ENCODE measurements at places on chromosomes 2 and 18.

- DNase-seq: no peak
Measured at GRCh38 chr2:163563336-163563735, 172.5 kb downstream of the FIGN start.

GRCh38 chr18:22176420-22177326 is 7.3 kb downstream of the GATA6 start:
- no peak for DNase-seq

DNA sequence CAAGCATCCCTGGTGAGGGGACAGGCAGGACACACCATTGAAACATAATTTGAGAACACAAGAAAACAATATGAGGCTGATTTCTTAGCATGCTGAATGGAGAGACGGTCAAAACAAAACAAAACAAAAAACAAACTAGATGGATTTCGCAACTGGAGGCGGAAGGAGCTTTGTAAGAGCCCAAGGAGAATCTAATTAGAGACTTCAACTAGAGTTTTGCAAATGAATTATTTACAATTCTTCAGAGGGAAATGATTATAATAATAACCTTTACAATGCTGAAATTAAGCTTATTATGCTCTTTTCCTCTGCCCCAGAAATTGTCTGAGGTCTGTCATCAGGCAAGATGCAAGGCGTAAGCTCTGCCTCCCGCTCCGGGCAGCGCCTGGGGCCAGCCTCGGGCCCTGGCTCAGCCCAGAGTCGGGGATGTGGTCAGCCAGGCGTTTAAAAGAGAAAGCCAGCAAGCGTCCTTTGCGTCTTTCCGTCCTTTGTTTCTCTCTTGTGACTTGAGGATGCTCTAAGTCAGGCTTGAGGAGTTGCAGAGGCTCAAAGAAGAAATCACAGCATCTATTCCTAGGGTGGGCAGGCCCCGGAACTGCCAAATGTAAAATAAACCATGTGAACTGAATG is 139.6 kb downstream of the TWIST2 start:
- DNase-seq: no peak

GRCh38 chr18:55781481-55781957 is 193.5 kb upstream of the TCF4 start:
- DNase-seq: peak; percentile 10

GRCh38 chr2:16046649-16047048 is 106.3 kb downstream of the MYCN start:
- DNase-seq: no peak

GRCh38 chr18:58454406-58455061 is 174.4 kb downstream of the ALPK2 start:
- no peak for DNase-seq

DNA sequence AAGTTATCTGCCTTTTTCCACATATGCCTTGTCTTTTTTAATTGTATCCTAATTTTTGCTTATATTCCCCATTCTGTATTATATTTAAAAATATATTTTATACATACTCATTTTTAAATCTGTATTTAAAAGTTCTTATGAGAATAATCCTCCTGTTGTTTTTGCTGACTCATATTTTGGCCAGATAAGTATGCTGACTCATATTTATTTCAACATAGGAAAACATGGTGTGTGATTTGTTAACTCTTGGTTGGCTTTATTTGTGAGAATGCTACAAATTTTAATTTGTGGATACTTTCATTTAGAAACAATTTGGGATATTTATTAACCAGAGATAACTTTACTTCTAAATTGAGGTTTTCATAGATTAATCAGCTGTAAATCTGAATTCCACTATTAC is 587.7 kb downstream of the CPS1 start:
- no peak for DNase-seq

GRCh38 chr2:36369716-36370115 is 14.1 kb downstream of the CRIM1 start:
- no peak for DNase-seq

DNA sequence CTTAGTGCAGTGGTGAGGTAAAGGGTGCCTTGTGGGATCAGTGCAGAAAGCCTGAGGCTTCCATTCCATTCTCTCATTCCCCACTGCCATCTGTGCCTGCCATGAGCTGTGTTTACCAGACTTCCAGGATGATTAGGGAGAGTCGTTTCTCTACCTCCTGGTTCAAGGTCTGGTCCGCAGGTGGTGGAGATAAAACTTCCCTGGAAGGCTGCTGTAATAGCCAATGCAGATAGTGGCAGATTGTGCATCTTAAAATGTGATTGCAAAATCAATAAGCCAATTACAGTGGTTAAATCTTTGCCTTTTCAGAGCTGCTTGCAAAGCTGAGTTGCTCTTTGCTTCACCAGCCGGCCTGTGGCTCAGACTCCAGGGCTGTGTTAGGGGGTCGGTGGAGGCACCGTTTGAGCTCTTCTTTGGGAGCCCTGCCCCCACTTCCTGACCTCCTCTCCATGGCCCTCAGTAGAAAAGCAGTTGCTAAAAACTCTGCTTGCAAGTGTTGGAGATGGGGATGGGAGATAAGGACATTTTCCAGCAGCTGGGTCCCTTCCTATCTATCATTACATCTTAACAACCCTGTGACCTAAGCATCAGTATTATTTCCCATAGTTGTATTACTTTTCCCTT is 95.2 kb upstream of the HS6ST1 start:
- peak; percentile 77 for DNase-seq

DNA sequence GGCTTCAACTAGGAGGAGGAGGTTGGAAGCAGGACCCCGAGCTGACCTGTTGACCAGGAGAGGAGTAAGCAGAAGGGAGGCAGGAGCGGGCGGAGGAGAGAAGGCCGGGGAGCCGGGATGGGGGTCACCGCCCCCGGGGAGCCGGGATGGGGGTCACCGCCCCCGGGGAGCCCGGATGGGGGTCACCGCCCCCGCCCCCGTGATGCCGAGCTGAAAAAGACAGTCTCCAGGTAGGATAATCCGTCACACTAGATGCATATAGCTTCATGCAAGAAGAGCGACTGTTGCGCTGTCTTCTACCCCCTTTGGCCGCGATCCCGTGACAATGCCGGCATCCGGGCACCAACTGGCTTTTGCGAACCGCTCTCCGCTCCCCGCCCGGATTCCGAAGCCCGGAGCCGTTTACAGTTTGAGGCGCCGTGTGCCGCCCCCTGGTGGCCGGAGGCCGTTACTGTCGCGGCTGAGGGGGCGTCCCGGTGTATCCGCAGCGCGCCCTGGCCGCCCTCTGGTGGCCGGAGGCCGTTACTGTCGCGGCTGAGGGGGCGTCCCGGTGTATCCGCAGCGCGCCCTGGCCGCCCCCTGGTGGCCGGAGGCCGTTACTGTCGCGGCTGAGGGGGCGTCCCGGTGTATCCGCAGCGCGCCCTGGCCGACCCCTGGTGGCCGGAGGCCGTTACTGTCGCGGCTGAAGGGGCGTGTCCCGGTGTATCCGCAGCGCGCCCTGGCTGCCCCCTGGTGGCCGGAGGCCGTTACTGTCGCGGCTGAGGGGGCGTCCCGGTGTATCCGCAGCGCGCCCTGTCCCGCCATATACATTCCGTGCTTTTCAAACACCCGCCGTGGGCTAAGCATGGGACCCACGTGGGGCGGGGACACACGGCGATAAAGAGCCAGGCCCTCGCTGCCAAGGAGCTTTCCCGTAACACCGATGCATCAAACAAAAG is 89.6 kb downstream of the ACTR3 start:
- DNase-seq: peak; percentile 14

DNA sequence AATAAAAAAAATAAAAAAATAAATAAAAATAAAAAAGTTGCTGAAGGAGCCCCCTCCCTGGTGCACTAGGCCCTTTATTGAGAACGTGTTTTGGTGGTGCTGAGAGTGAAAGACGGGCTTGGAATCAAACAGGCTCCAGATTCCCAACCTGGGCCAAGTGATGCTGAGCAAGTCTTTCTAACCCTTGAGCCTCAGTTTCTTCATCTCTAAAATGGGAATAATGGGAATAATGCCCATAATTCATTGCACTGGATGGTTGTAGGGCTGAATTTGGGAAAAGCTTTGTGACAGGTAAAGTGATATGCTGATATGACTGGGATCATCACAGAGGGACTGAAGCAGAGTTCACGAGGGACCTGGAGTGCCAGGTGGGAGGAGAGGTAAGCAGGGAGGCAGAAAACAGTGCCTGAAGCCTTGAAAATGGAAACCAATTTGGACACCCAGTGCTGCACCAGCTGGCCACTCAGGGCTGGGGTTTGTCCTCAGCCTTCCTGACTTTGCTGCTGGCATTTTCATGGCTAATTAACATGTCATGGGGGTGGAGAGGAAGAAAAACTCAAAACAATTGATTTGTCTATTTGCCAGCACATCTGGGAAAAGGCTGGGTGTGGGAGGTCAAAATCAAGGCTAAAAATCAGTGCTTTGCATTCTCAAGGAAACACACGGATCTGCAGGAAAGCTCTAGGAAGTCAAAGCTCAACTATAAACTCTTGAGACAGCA is 241.3 kb downstream of the LOXHD1 start:
- no peak for DNase-seq

- DNase-seq: no peak
Measured at GRCh38 chr2:239640210-239640609, 239.4 kb upstream of the HDAC4 start.

GRCh38 chr18:23220355-23220754 is 85.1 kb downstream of the CABLES1 start:
- no peak for DNase-seq

GRCh38 chr18:66111018-66111417 is 360.2 kb downstream of the CDH7 start:
- no peak for DNase-seq

DNA sequence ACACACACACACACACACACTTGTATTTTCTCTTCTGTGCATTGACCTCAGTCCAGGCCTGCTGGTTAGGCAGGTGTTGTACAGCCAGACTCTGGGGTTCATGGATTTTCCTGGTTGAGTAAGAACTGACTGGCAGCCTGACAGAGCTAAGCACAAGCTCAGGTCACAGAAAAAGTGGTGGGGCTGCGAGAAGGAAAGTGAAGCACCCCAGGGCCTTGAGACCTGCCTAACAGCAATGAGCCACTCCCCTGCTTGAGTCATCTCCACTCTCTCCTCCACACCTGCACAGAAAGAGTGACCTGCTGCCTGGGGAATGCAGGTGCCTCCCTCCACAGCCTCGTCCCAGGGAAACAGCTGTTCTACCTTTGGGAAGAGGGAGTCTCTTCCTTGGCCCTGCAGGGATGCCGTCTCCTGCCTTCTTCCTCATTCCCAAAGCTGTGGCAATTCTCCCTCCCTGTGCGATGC is 91.4 kb upstream of the LGALSL start:
- no peak for DNase-seq

GRCh38 chr2:220665108-220665471 is 907.0 kb downstream of the EPHA4 start:
- DNase-seq: no peak

GRCh38 chr2:235414422-235414821 is 79.4 kb upstream of the AGAP1 start:
- no peak for DNase-seq

DNA sequence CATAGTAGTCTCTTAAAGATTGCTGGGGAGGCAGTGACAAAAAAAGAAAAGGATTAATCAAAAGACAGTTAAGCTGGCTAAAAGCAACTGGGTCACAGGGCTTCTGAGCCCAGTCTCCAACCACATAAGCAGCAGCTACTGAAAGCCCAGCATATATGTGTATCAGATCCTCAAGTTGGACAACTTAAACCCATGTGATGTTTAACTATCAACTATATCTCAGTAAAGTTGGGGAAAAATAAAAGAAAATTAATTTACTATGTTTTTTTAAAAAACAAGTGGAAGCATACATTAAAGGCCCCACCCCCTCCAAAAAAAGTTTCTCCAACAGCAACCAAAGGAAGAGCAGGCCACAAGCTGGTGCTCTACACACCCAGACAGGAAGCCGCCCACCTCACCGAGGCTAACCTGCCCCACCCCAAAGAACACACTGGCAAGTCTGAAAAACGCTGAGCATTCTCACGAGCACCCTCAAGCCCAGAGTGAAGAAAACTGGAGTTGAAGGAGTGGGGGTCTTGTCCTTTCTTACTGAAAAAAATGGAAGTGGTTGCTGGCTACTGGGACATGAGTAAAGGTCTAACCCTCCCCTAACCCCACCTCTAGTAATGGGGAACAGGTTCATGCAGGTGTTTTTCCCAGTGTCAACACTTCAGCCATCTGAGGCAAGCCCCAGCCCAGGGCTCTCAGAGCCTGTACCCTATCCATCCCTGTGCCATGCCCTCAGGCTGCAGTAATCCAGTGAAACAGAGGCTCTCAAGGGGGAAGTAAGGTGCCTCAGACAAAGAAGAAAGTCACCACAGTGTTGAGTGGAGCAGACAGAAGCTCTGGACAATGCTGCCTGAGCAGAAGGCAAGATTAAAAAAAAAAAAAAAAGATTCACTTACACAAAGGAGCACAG is 106.3 kb downstream of the GYPC start:
- DNase-seq: peak; percentile 23

DNA sequence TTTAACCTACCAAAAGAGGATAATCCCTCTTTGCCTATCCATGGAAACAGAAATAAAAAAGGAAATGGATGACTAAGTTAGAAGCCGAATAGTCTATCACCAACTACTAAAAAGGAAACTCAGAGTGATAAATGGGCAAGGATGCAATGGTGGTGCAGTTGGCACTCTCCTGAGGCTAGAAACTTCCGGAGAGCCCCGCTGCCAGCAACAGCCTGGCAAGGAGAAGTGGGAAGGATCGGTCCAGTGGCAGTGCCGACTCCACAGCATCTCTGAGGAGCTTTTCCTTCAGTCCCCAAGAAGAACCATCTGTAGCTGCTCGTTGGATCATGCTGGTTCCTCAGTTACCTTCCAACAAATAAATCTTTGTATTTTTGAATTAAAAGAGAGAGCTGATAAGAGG is 74.7 kb downstream of the DPP4 start:
- no peak for DNase-seq

- peak; percentile 54 for DNase-seq
Measured at GRCh38 chr2:151051574-151052220, 210.0 kb downstream of the RBM43 start.

- DNase-seq: peak; percentile 81
Measured at GRCh38 chr18:49476664-49477411, 10.2 kb downstream of the C18orf32 start.

DNA sequence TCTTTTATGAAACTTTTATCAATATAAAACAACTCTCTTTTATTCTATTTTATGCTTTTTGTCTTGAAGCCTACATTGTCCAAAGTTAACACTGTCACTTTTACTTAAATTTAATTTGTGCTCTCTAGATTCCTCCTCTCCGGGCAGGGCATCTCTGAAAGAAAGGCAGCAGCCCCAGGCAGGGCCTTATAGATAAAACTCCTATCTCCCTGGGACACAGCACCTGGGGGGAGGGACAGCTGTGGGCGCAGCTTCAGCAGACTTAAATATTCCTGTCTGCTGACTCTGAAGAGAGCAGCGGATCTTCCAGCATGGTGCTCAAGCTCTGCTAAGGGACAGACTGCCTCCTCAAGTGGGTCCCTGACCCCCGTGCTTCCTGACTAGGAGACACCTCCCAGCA is 447.7 kb upstream of the FANCL start:
- DNase-seq: no peak

- DNase-seq: peak; percentile 88
Measured at GRCh38 chr18:76499637-76500340, 4.7 kb upstream of the ZNF516 start.

DNA sequence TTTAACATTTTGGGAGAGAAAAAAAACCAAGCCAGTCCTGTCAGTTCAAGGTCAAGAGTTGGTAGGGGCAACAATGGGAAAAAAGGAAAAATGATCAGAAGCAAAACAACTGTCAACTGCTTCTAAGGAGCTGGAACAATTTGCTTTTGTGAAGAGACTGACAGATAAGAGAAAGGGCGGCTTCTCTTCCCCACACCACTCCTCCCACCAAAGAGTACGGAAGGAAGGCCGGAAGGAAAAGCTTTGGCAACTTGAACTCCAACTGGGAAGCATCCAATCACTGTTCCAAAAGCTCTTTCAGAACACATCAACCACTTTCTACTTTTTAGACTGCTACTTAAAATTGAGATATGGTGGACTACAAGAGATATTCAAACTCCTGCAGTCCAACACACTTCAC is 57.8 kb upstream of the NFU1 start:
- DNase-seq: no peak

Measured in NB4 (cell line).